ENCODE measurements at places on chromosomes 11 and 22. TPM values are rescaled to one million over a fixed set of nuclear protein-coding genes. Genes with fewer than 3 reads are reported as not detected.

- H3K36me3 ChIP-seq, result no peaks in the 10 kb centered on the region
- no peaks in the 10 kb centered on the region for H3K4me1 ChIP-seq
- no peak overlapping the region for H3K4me3 ChIP-seq
- peak; percentile 7 for DNase-seq
- H3K27me3 ChIP-seq, result peaks cover 14% of the 10 kb centered on the region
These were observed 73.4 kb downstream of the WNT7B start for GRCh38 chr22:45903355-45904135.

GRCh38 chr11:27649800-27650199 is 50.5 kb downstream of the BDNF start:
- peaks cover 2% of the 10 kb centered on the region for H3K36me3 ChIP-seq
- H3K4me3 ChIP-seq, result no peak overlapping the region
- no peaks in the 10 kb centered on the region for H3K27me3 ChIP-seq
- no peak for DNase-seq
- H3K27ac ChIP-seq, result no peak overlapping the region

DNA sequence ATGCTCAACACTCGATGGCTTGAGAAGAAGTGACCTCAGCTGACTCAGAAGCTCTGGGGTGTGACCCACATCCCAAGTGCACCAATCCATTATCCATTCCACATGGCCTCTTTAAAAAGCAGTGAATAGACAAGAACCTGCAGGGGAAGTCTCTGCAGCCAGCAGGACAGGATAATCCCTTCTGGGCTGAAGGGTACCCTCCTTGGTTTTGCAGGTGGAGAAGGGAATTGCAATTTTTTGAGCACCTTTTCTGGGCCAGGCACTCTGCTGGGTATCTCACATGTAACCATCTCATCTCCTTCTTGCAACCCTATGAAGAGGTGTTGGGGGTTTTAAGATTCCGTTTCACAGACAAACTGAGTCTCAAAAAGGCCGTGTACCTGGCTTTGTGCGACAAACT is 76.6 kb downstream of the MYO18B start:
- no peak overlapping the region for H3K27ac ChIP-seq
- no peak for DNase-seq
- no peak overlapping the region for H3K4me3 ChIP-seq

DNA sequence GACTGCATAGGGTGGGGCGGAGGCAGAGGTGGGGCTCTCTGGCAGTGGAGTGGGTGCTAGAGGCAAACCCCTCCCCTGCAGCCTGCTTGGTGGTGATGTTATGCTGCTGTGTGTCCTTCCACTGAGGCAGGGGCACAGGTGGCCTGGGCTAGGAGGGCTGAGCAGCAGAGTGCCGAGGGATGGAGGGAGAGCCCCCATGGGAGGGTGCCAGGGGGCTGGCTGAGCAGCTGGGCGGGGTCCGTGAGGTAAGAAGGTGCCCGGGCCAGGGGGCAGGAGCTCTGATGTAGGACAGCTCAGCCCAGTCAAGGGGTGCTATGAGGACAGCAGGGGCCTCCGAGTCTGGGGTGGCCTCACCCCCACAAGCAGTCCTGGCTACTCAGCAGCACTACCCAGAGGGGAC is 4.2 kb downstream of the CLDN5 start:
- DNase-seq, result no peak
- no peak overlapping the region for H3K4me3 ChIP-seq
- H3K36me3 ChIP-seq, result peaks cover 32% of the 10 kb centered on the region
- H3K27me3 ChIP-seq, result peaks cover 14% of the 10 kb centered on the region

DNA sequence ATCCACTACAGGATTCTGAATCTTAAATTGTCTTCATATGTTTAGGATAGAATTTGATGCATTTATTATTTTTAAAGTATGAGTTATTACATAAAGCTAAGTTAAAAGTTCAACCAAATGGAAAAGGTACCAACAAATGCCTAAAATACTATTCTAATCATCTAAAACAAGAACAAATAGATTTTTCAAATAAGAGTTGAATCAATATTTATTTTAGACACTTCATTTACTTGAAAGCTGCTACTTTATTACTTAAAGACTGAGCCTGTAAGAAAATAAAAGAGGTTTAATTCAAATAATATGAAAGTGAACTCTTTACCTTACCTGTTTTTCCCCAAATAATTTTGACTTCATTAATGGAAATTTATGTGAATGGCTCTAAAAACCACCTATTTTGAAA is 16.9 kb downstream of the LDHAL6A start:
- no peak overlapping the region for H3K4me3 ChIP-seq
- peaks cover 9% of the 10 kb centered on the region for H3K36me3 ChIP-seq
- H3K27ac ChIP-seq, result no peak overlapping the region

DNA sequence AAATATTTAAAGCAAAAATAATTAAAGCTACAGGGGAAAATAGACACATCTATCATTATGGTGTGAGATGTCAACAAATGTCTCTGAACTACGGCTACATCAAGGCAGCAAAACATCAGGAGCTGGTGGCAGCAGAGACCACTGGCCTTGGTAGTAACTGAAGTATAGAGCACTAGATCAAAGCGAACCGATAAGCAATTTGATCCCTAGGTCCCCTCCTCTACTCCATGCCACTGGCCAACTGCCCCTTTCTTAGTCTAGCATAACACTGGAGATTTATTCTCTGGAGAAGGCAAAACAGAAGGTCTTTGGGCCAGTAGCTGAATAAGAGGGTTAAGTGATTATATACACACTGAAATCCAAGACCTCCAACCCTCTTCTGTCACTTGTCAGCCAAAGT is 13.6 kb upstream of the RAB3IL1 start:
- H3K4me3 ChIP-seq, result no peak overlapping the region
- H3K36me3 ChIP-seq, result no peaks in the 10 kb centered on the region

GRCh38 chr11:67500484-67500821 is 4.7 kb downstream of the PITPNM1 start:
- no peak for DNase-seq
- H3K27me3 ChIP-seq, result no peaks in the 10 kb centered on the region

DNA sequence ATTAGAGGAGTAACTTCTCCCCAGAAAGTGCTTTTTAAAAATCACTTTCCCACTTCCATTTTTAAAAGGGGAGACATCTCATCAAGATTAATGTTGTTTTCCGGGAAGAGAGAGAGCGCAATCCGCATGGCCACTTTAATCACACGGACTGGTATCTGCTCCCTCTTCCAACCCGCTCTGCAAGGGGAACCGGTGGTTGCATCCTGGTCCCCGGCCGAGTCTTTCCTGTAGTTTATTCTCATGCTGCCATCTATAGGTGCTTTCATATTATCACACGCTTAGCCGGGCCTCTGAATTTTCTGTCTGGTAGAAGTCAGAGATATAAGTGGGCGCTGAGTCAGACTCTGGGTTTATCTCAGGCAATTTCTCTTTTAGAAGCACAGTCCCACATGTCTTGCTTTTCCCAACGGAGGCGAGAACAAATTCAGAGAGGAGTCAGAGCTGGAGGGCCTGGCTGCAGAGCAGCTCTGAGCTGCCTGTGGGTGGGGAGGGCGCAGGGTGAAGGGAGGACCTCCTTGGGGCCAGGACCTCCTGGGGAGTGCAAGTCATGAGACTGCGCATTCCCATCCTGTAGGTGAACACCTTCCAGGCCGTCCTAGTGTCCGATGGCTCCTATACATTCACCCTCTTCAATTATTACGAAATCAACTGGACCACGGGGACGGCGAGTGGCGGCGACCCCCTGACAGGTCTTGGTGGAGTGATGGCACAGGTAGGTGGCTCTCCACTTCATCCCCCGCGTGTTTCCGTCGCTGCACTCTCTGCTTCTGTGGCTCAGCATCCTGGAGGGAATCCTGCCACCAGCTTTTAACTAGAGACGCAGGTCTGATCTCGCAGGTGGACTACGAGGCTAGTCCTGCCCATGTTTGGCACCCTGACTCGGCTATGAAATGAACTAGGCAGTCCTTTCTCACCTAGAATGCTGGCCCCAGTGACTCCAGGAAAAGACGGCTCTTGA is 11.7 kb downstream of the TECTA start:
- H3K27me3 ChIP-seq, result peaks cover 9% of the 10 kb centered on the region
- H3K4me3 ChIP-seq, result no peak overlapping the region
- H3K36me3 ChIP-seq, result no peaks in the 10 kb centered on the region
- DNase-seq, result peak; percentile 57
- H3K4me1 ChIP-seq, result no peaks in the 10 kb centered on the region

DNA sequence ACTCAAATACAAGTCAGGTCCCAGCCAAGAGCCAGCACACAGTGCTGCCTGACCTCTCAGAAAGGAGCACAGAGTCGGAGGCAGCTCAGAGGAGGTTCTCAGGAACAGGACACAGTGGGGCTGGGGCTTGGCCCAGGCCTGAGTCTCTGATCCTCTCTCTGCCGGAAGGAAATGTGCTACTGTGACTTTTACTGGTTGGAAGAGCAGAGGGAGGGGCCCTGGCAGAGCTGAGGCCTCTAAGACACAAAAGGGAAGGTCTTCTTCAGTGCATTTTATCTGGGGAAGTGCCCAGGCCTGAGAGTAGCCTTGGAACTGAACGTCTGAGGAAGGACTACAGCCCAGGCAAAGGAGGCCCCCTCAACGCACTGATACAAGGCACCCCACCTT is 16.2 kb upstream of the CASTOR1 start:
- H3K27me3 ChIP-seq, result no peaks in the 10 kb centered on the region
- DNase-seq, result peak; percentile 72
- peak overlapping the region; percentile 96 for H3K27ac ChIP-seq
- H3K4me1 ChIP-seq, result peaks cover 95% of the 10 kb centered on the region

GRCh38 chr11:10770626-10771254 is 19.7 kb downstream of the CTR9 start:
- peak; percentile 60 for DNase-seq
- H3K4me3 ChIP-seq, result no peak overlapping the region
- H3K4me1 ChIP-seq, result peaks cover 2% of the 10 kb centered on the region
- no peak overlapping the region for H3K27ac ChIP-seq
- peaks cover 44% of the 10 kb centered on the region for H3K36me3 ChIP-seq

GRCh38 chr22:36965696-36966095 is 52.3 kb downstream of the CSF2RB start:
- no peaks in the 10 kb centered on the region for H3K36me3 ChIP-seq
- no peak overlapping the region for H3K4me3 ChIP-seq
- no peak for DNase-seq
- H3K4me1 ChIP-seq, result no peaks in the 10 kb centered on the region

- DNase-seq, result peak; percentile 63
- no peaks in the 10 kb centered on the region for H3K4me1 ChIP-seq
- H3K4me3 ChIP-seq, result no peak overlapping the region
- no peaks in the 10 kb centered on the region for H3K36me3 ChIP-seq
- no peak overlapping the region for H3K27ac ChIP-seq
These were observed 93.9 kb downstream of the TECTA start for GRCh38 chr11:121194731-121195596.

DNA sequence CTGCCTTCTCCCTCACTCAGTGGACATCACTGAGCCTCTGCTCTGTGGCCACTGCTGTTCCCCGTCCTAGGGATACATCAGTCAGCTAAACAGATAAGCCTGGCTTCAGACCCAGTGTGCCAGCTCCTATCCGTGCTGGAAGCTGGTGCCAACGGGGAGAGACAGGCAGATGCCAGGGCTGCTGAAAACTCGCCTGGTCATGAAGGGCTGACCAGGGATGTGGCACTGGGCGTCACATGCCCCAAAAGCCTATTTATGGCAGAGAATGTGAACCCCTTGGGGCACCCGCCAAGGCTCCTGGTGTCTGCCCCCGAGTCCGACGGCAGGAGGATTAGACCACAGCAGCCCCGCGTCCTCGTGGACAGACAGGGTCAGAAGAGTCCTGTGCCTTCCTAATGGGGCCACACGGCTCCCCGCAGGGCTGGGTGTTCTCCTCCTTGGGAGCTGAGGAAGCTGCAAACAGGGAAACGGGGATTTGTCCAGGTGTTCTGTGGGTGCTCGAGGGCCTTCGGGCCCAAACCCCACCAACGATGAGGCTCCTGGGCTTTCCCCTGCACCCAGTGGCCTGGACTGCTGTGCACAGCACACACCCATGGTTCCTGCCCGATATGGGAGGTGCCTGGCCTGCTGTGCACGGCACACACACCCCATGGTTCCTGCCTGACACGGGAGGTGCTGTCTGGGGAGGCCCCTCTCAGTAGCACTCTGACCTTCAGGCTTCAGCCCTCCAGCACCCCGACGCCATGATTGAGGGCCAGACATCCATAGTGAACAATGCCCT is 19.9 kb downstream of the ANO1 start:
- H3K4me1 ChIP-seq, result no peaks in the 10 kb centered on the region
- H3K36me3 ChIP-seq, result no peaks in the 10 kb centered on the region

DNA sequence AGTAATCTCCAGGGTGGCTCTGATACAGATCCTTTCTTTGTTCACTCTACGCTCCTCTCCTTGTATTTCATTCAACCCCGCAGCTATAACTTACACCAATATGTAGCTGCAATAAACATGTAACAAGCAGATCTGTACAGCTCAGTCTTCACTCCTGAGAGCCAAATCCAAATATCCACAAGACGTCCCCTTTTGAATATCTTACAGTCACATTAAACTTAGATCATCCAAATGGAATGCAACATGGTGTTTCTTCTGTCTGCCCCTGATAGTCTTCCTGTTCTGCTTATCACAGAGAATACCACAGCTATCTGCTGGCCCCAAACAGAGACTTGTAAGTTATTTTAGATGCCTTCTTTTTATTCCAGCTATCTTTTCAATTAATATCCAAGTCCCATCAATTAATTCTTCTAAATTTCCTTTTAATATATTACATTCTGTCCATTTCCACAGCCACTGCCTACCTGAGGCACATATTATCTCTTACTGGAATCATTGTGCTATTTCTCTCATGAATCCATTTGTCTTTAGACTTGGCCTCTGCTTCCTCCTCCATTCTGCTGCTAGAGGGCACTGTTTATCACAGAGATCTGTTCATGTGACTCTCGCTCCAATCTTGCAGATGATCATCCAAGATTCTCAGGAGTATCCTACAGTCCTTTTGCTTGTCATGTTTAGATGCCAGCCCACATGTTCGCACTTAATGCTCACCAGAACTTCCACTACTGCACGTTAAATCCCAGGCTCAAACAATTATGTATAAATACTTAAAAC is 908.6 kb downstream of the NTM start:
- H3K27ac ChIP-seq, result no peak overlapping the region
- H3K36me3 ChIP-seq, result no peaks in the 10 kb centered on the region
- no peak for DNase-seq

- no peaks in the 10 kb centered on the region for H3K27me3 ChIP-seq
- H3K36me3 ChIP-seq, result no peaks in the 10 kb centered on the region
- H3K4me1 ChIP-seq, result peaks cover 8% of the 10 kb centered on the region
- DNase-seq, result no peak
- H3K27ac ChIP-seq, result no peak overlapping the region
- H3K4me3 ChIP-seq, result no peak overlapping the region
These were observed 35.6 kb downstream of the RTL6 start for GRCh38 chr22:44462246-44463010.

DNA sequence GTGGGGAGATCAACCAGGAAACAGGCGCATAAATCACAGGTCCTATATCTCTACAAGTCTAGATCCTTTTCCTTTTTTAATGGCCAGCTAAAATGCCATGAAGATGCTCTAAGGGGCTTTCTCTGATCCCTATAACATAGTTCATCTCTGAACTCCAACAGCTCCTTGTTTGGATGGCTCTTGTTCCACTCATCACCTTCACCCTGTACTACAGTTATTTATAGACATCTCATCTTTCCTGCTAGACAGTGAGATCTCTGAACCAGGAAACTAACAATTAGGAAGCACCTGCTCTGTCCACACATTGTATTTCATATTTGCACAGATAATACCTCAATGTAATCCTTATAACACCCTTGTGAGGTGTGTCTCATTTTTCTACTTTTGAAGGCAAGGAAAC is 31.6 kb downstream of the KCNA4 start:
- H3K36me3 ChIP-seq, result no peaks in the 10 kb centered on the region
- no peak overlapping the region for H3K4me3 ChIP-seq
- no peaks in the 10 kb centered on the region for H3K27me3 ChIP-seq

GRCh38 chr11:45737056-45737455 is 67.9 kb upstream of the SLC35C1 start:
- DNase-seq, result no peak
- no peaks in the 10 kb centered on the region for H3K36me3 ChIP-seq
- H3K27me3 ChIP-seq, result peaks cover 2% of the 10 kb centered on the region
- H3K4me1 ChIP-seq, result peaks cover 8% of the 10 kb centered on the region
- H3K4me3 ChIP-seq, result no peak overlapping the region

CHADL gene
- total RNA-seq, result not detected

Data from activated CD8-positive, alpha-beta T cell treated with anti-CD3 and anti-CD28 coated beads for 36 hours (primary cell).